ENCODE measurements at places on chromosomes 16 and 17. TPM values are rescaled to one million over a fixed set of nuclear protein-coding genes. Genes with fewer than 3 reads are reported as not detected.

DNA sequence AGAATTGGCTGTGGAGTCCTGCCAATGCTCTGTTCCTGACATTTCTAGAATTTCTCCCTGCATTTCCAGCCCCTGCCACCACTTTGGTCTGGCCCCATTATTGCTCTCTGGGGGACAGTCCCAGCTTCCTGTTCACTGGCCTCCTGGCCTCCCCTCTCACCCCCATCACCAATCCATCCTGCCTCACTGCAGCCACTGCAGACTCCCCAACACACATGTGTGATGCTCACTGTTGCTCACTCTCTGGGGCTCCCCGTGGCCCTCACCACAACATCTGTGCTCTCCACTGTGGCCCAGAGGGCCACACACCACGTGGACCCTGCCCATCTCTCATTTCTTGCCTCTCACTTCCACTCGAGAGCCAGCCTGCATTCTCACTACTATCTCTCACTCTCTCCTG, 64.6 kb downstream of the SREBF1 start:
- H3K27me3 ChIP-seq = no peaks in the 10 kb centered on the region
- H3K4me3 ChIP-seq = no peak overlapping the region
- peaks cover 13% of the 10 kb centered on the region for H3K4me1 ChIP-seq
- H3K27ac ChIP-seq = no peak overlapping the region
- no peaks in the 10 kb centered on the region for H3K36me3 ChIP-seq

DNA sequence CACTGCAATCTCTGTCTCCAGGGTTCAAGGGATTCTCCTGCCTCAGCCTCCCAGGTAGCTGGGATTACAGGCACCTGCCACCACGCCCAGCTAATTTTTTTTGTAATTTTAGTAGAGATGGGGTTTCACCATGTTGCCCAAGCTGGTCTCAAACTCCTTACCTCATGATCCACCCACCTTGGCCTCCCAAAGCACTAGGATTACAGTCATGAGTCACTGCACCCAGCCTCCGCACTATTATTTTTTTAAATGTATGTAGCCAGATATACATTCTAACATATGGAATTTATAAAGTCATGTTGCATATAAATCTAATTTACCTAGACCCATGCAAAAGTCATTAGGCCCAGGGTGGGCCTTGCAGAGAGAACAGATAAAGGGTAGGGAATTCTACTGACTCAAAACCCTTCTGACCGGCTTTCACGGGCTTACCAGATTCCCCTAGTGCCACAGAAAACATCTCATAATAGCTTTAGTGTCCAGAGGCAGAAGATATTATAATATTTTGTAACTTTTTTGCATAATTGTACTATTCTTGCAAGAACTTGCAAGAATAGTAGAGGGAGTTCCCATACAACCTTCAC, 20.5 kb upstream of the HELZ start:
- no peaks in the 10 kb centered on the region for H3K36me3 ChIP-seq
- peaks cover 26% of the 10 kb centered on the region for H3K4me1 ChIP-seq
- no peaks in the 10 kb centered on the region for H3K27me3 ChIP-seq
- no peak overlapping the region for H3K4me3 ChIP-seq
- H3K27ac ChIP-seq = no peak overlapping the region

- DNase-seq = no peak
- no peak overlapping the region for H3K27ac ChIP-seq
- 0 out of 2 replicates have a peak, but pooled peaks cover 1% of the 10 kb centered on the region for H3K36me3 ChIP-seq
- H3K4me1 ChIP-seq = peaks cover 16% of the 10 kb centered on the region
- no peaks in the 10 kb centered on the region for H3K27me3 ChIP-seq
Measured at GRCh38 chr17:31111183-31111582, 16.4 kb downstream of the NF1 start.

The SPEM3 gene
- not detected for total RNA-seq

- no peaks in the 10 kb centered on the region for H3K36me3 ChIP-seq
- no peak overlapping the region for H3K27ac ChIP-seq
- no peak for DNase-seq
- H3K4me1 ChIP-seq = no peaks in the 10 kb centered on the region
- H3K27me3 ChIP-seq = peaks cover 4% of the 10 kb centered on the region
Measured at GRCh38 chr16:19933740-19934139, 49.1 kb upstream of the GPRC5B start.

The KRTAP3-2 gene
- not detected for total RNA-seq

DNA sequence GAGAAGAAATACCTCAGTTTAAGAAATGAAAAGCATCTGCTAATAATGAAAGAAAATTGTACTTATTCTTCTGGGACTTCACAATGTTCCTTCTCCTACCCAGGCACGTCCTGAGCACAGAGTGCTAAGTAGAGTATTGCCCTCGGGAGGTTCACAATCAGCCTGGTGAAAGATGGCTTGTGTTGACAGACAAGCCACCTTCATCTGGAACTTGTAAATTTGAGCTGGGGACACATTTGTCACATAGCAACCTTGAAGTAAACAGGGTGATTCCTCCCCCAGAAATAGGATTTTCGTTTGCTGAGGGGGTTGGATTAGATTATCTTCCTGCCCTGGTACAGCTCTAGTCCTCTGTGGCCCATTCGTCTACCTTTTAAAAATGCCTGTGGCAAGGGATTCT, 34.4 kb upstream of the MYH2 start:
- no peaks in the 10 kb centered on the region for H3K4me1 ChIP-seq
- H3K27me3 ChIP-seq = peaks cover 1% of the 10 kb centered on the region
- H3K27ac ChIP-seq = no peak overlapping the region
- no peaks in the 10 kb centered on the region for H3K36me3 ChIP-seq
- DNase-seq = no peak
- no peak overlapping the region for H3K4me3 ChIP-seq

DNA sequence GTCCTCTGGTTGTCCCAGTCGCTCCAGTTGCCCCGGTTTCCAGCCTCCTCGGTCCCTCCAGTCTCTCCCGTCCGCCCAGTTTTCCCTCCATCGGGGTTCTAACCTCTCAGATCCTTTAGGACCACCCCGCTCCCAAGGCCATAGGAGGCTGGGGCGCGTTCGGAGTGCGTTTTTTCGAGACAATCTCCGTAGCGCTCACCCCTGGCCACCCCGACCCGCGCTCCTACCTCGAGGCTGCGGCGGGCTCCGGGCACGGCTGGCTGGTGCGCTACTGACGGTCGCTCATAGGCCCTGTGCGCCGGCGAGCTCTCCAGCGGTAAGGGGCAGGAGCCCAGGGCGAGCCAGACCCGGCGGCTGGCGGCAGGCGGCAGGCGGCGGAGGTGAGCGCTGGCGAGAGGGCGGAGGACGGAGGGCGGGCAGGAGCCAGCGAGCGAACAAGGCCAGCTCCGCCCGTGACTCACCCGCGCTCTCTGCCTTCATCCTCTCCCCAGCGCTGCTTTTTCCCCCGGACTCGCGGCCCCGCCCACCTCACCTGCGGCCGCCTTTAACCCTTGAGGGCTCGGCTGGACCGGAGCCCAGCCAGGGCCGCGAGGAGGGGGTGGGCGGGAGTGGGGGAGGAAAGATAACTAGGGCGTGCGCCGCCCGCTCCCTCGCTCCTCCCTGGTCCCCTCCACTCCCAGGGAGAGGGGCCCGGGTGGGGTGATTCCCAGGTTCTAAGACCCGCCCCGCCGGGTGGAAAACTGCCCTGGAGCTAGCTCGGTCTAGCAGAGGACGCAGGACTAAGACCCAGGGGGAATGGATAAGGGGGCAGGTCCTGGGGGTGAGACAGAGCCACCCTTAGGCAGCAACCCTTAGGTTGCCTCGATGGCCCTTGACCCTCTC, at the start of gene SP6:
SP6 (minus strand) TSS at position 472 of the 882 bp plus-strand sequence. CDS start 2,734 bp downstream, outside the sequence.
- H3K36me3 ChIP-seq = no peaks in the 10 kb centered on the region
- H3K27ac ChIP-seq = no peak within 1 kb of the TSS
- H3K4me1 ChIP-seq = peaks cover 12% of the 10 kb centered on the region
- H3K27me3 ChIP-seq = peaks cover 72% of the 10 kb centered on the region

- peak; percentile 76 for DNase-seq
- H3K27me3 ChIP-seq = no peaks in the 10 kb centered on the region
- peaks cover 33% of the 10 kb centered on the region for H3K4me1 ChIP-seq
Measured at GRCh38 chr17:7329997-7330637, 982 bp upstream of the NEURL4 start.

Data from HepG2 (cell line).